EL (cell line): ENCODE measurements at places on chromosomes 3 and 15.

DNA sequence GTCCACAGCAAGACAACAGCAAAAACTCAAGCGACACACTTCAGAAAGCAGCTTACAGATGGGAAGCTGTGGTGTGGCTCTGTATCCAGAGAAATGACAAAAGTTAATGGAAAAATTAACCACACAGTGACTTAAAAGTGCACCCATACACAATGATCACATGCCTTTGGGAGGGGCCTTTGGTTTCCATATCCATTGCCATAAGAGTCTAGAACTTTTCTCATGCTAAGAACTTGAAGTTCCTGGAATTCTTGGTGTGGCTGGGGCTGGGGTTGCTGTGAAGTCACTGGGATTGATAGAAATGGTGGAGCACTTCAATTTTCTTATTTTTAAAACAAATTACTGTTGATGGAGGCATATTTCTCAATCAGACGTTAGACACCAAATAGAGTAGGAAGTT lies 108.6 kb upstream of the FEZF2 start:
- DNase-seq, result no peak

- DNase-seq, result no peak
Measured at GRCh38 chr3:40911928-40912327, 287.4 kb upstream of the CTNNB1 start.

DNA sequence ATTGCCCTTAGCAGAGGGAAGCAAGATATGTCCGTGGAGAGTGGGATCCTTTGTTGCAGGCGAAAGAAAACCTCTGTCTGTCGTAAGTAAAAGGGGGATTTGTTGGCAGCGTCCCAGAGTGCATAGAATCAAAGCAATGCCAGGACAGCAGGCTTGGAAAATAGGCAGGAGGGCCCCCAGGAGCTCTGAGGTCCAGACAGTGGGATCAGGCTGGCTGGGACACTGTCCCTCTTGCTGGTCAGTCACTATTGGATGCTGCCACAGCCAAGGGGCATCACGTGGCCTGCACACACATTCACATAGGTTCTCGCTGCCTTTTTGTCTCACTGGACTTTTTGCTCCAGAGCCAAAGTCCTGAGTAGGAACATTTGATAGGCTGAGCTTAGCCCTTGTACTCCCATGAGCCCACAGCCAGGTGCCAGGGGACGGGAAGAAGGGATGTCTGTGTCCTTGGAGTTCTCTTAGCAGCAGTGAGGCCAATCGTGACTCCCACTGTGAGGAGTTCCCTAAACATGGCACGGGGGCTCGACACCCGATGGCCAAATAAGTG lies 10.7 kb downstream of the MUC20 start:
- no peak for DNase-seq

DNA sequence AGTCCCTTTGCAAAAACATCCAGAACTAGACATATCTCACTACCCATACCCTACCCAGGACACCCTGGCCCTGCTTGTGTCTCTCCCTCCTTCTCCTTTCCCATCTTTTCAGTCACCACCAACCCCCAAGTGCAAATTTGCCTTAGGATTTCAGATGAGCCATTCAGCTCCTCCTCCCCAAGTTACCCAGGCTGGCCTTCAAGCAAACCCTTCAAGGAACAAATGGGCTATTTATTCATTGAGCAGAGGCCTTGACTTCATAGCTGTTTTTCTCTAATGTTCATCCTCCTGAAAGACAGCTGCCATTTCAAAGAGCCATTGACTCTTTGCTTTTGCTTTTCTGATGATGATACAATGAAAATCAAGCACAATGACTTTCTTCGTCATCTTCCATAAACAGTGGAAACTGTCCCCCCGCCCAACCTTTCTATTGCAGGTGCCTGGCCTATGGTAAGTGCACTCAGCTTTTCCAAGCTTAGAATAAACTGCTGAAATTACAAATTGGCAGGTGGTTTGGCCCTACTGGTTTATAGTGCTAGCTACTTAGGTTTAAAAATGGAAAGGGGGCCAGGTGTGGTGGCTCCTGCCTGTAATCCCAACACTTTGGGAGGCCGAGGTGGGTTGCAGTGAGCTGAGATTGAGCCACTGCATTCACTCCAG lies 26.1 kb upstream of the KLHL6 start:
- DNase-seq, result no peak

- DNase-seq, result no peak
Measured at GRCh38 chr3:128575777-128576176, 74.8 kb downstream of the RPN1 start.

GRCh38 chr15:89111961-89112340 lies 23.7 kb downstream of the ABHD2 start:
- no peak for DNase-seq

DNA sequence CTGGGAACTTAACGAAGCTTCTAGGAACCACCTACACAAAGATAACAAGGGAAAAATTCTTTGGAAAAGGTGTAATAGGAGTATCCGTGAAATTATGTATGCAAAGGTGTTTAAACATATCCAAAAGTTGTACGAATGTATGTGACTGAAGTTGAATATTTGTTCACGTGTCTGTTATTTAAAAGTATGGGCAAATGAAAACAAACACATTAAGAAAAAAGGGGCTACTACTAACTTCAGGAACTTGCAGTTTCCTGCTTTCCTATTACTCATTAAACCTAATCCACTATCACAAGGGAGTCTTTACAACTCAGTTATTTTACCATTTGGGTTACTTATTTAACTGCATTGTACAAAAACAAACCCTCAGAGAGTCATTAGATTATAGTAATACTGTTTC lies 33.9 kb upstream of the GRAMD1C start:
- no peak for DNase-seq

- no peak for DNase-seq
Measured at GRCh38 chr15:77487469-77487842, 66.8 kb downstream of the HMG20A start.

- DNase-seq, result no peak
Measured at GRCh38 chr15:37823601-37824275, 110.7 kb upstream of the TMCO5A start.
